ENCODE measurements at places on chromosomes 3 and 15.
A peak's percentile ranks its signal among the peaks of the same experiment; 100 is the strongest.

GRCh38 chr3:58175187-58175436, 35.7 kb downstream of the DNASE1L3 start:
- DNase-seq, result no peak

GRCh38 chr3:178036451-178037144, 499.6 kb upstream of the KCNMB2 start:
- peak; percentile 43 for DNase-seq

DNA sequence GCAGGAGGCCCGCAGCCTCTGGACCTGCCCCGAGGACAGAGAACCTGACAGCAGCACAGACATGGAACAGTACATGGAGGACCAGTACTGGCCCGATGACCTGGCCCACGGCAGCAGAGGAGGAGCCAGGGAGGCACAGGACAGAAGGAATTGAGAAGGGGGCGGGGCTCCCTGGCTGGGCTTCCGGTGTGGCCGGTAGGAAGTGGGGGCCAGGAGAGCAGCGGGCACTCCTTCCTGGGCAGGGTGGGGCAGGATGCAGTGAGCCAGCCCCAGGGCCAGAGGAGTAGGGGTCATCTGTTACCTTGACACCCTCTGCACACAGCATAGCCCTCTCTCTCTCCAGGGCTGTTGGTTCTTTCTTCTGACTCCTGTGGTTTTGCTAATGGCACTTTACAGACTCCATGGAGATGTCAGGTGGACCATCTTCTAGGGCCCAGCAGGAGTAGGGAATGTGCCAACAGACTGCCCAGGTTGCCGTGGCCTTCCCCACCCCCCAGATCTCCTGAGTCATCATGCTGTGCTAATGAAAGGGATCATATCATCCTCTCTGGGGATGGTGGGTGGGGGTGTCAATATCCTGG, 8.6 kb upstream of the ISG20 start:
- DNase-seq, result no peak

DNA sequence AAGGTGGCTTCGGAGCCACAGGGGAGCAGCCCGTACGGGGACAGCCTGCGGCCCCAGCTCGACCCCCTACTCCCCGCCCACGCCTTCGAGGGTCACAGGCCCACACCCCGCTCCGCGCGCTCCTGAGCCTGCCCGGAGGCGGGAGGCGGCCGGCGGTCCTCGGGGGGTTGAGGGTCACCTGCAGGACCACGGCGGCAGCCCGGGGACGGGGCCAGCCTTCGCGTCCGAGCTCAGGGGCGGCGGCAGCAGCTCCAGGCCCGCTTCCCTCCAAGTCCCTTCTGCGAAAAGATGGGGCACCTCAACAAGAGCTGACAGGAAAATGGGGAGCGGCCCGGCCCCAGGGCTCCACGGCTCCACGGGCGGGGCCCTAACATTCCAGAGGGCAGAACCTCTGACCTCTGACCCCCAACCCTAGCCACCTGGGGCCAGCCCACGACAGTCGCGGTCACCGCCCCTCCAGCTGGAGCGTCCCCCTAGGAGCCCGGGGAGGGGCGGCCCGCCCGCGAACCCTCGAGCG, 428 bp downstream of the LYSMD4 start:
- DNase-seq, result no peak

GRCh38 chr3:131988209-131988608, 46.6 kb downstream of the CPNE4 start:
- DNase-seq, result no peak

DNA sequence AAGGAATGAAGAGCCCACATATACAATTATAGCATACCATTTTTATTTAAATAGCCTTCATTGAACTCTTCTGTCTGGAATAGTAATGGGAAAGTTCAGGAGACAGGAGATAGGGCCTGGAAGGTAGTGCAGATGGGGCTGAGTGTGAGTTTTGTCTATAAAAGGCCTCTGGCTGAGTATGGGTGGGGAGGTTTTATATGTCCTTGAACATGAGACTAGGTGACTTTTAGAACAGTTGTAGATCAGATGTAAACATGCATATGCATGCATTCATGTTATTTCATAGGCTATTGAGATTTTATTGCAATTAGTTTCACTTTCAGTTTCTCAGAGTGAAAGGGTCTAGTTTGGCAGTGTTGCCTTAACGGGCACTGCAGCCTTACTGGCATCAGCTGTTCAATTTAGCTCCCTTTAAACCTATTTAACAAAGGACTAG, 27.1 kb downstream of the CGGBP1 start:
- peak; percentile 63 for DNase-seq

- DNase-seq, result no peak
Observed at GRCh38 chr3:81476692-81477091, 284.8 kb downstream of the GBE1 start.

GRCh38 chr3:14439501-14440167, 37.2 kb downstream of the SLC6A6 start:
- DNase-seq, result peak; percentile 79

GRCh38 chr15:83992324-83993031, 243.1 kb upstream of the GOLGA6L4 start:
- no peak for DNase-seq

DNA sequence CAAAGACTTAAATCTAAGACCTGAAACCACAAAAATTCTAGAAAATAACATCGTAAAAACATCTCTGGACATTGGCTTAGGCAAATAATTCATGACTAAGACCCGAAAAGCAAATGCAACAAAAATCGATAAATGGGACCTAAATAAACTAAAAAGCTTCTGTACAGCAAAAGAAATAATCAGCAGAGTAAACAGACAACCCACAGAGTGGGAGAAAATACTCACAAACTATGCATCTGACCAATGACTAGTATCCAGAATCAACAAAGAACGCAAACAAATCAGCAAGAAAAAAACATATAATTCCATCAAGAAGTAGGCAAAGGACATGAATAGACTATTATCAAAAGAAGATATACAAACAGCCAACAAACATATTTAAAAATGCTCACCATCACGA, 749.4 kb downstream of the PLOD2 start:
- DNase-seq, result no peak

- no peak for DNase-seq
Observed at GRCh38 chr15:63729115-63729884, 104.4 kb downstream of the HERC1 start.

GRCh38 chr3:28050885-28051284, 190.5 kb upstream of the CMC1 start:
- DNase-seq, result no peak

DNA sequence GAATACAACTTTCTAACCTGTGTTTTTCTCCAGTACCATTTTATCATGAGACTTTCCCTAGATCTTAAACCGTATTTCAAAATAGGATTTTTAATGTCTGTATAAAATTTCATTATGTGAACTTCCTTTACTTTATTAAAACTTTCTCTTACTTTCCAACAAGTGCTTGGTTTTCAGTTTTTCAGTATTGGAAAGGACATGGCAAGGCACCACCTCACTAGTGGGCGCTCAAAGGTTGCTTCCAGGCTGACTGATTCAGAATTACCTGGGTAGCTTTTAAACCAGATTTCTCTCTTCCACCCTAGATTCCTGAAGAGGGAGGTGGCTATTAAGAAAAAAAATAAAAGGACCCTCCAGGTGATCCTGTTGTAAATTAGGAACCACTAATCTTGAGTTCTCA, 236.6 kb downstream of the SOX2 start:
- DNase-seq, result no peak

Data from astrocyte of the spinal cord (primary cell).